ENCODE measurements at places on chromosomes 7 and 10.

DNA sequence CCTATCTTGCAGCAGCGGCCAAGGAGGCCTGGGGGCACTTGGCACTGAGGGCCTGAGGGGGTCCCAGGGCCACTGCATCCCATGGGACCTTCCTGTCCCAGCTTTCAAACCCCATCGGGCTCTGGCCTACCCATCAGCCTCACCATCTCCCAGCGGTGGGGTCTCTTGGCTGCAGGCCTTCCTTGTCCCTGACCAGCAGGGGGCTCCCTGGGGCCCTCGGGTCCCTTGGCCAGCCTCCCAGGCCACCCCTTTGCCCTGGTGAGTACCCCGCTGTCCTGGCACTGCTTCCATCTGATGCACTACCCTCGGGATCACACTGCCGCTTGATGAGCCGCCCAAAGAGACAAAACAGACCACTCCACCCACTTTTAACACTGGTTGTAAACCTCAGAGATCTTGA, 43.5 kb downstream of the YKT6 start:
- no peak for DNase-seq

GRCh38 chr7:151717415-151717814, 159.5 kb downstream of the PRKAG2 start:
- DNase-seq, result no peak

- no peak for DNase-seq
Measured at GRCh38 chr7:92135052-92135889, 994 bp upstream of the CYP51A1 start.

DNA sequence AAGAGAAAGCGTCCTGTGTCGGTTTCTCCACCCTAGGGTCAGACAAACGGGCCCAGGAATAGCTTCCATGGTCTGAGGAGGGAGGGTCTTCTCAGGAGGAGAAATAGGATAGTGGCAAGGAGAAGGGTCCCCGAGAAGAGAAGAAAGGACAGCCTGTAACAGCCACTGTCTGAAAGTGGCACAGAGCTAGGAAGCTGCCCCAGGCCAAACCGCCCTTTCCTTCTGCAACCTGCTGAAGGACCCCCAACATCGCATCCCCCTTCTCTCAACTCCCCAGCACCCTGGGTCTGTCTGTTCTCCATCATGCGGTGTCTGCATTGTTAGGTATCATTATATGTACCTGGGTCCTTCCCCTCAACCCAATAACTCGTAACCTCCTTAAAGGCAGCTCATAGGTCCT, 47.1 kb downstream of the COL17A1 start:
- DNase-seq, result no peak

DNA sequence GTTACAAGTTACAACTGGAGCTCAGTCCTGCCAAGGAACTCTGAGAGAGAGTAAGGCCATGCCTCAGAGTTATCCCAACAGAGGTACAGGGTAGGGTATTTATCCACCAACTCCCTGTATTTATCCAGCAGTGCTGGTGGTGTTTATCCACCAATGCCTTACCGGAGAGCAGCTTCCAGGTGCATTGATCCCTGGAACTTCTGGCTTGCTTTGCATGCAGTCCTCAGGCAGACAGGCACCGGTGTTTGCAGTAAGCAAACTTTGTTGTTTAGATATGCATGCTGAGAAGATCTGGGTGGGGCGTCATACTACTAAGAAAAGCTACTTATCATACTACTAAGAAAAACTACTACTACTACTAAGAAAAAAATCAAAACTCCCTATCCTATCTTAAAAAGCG, 92.4 kb downstream of the CYP26A1 start:
- DNase-seq, result no peak

GRCh38 chr10:44006771-44007170, 358.1 kb upstream of the ZNF32 start:
- no peak for DNase-seq

DNA sequence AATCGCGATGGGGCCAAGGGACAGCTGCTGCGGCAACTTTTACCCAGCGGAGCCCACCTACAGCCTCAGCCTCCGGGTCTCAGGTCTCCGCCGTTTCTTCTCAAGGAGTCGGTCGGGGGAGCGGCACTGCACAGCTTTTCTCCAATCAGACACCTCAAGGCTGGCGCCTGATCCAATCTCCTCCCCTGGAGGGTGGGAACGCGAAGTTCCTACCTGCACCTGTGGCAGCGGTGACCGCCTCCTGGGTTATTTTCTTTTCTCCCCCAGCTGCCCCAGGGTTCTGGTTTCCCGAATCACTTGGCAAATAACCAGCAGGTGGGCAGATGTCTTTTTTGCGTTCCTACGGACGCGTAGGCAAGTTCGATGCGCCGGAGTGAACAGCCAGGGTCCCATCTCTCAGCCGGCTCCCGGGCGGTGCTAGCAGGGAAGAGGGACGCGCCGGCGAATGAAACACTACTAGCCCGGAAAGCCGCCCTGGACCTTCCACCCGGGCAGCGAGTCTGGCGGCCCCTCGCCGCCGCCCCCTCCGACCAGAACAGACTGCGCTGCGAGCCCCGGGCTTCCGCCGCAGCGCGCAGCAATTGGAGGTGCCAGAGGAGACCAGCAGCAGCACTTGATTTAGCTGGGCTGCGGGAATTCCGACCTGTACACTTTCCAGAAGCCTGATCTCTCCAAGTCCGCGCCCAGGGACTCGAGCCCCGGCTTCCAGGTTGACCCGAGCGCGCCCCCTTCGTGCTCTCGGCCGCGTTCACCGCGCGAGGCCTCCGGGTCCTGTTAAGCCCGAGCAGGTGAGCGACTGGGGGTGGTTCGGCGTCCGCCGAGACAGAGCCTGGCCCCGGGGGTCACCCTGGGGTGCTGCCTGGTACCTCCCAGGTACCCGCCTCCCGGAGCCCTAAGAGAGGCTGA, at the start of gene PRR15:
TSS of gene PRR15 (plus strand) at position 246 of the 906 bp plus-strand sequence. CDS start 2,495 bp downstream, outside the sequence.
- DNase-seq, result no peak

DNA sequence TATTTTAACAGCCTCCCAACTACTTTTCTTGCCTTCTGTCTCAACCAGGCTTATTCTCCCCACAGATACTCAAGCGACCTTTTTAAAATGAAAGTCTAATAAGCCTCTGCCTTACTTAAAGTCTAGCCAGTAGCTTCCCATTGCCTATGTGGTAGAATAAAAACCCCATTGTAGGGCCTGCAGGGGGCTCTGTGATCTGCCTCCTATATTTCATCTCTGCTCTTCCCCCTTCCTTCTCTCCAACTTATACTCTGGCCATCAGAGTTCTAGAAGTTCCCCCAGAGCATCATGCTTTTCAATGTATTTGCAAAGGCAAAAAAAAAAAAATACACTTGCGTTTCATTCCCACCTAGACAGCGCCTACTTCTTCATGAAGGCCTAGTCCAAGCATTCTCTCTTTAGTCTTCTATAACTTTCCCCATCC, 167.7 kb upstream of the ADO start:
- DNase-seq, result no peak

- no peak for DNase-seq
Measured at GRCh38 chr10:51758366-51758765, 59.0 kb upstream of the CSTF2T start.

- no peak for DNase-seq
Measured at GRCh38 chr7:12470930-12471329, 67.3 kb upstream of the VWDE start.

DNA sequence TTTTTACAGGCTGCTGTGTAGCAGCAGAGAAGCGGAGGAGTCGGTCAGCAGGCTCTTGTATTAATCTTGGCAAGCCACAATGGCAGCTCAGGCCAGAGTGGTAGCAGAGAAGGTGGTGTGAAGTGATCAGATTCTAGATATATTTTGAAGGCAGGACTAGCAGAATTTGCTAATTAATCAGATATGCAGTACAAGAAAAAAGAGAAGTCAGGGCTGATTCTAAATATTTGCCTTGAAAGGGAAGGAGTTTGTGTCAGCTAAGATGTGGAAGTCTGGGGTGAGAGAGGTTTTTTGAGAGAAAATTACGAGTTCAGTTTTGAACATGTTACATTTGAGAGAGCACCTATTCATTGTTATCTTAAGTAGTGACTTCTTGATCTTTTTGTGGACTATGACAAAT, 176.3 kb downstream of the WNT2 start:
- no peak for DNase-seq

GRCh38 chr10:90816466-90816865, 41.4 kb downstream of the HTR7 start:
- no peak for DNase-seq

- no peak for DNase-seq
Measured at GRCh38 chr7:111783854-111784253, 221.6 kb upstream of the IMMP2L start.

GRCh38 chr10:6574664-6575176, 5.4 kb downstream of the PRKCQ start:
- no peak for DNase-seq

- DNase-seq, result no peak
Measured at GRCh38 chr10:34666008-34666704, 148.9 kb downstream of the PARD3 start.

DNA sequence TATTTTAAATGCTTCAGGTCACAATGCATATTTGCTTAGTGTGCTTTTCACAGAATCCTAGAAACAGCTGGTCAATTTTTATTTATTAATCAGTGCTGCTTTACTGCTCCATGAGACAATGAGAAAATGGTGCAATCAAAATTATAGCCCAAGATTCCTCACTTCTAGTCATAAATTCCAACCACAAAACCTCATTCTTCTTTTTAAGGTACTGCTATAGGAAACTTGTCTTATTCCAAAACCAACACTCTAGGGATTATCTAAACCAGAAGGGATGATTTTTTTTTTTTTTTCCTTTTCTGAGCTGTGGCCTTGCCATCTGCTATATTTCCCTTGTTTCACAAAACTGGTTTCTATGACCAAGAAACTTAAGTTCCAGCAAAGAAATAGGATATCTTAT, 64.0 kb upstream of the SEMA3A start:
- no peak for DNase-seq

- DNase-seq, result no peak
Measured at GRCh38 chr10:50874723-50875122, 10.7 kb downstream of the A1CF start.

- no peak for DNase-seq
Measured at GRCh38 chr7:128000048-128000447, 31.2 kb downstream of the LRRC4 start.

DNA sequence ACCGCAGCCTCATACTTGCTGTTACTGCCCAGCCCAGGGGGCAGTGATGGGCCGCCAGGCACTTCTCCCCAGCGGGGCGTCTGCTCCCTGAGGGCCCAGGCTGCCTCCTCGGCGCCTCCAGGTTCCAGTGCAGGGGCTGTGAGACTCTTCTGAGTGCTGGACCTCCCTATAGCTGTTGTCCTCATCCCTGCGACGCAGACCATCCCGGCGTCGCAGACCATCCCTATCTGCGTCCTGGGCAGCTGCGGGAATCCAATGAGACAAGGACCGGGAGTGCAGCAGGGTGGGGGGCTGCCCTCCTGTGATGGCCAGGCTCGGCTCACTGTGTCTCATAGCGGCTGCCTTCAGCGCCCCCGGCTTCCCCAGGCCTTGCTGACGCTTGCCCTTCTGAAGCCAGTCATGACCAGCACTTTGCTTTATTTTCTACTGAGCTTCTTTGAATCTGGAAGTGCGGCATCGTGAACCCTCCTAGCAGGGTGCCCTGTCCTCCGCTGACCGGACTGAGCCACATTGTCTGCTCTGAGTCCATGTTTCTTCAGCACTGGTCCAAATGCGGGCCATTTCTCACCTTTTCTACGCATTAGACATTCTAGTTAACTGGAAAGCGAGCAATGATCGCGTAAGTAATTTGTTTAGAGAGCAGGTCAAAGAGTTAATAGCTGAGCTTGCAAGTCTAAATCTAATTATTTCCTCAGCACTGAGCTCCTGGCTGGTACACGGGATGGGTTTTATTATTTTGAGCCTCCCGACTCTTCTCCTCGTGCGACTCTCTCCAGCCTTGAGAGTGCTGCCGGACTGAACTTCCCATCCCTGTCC, 339.5 kb downstream of the WDR37 start:
- no peak for DNase-seq

- no peak for DNase-seq
Measured at GRCh38 chr10:59799421-59799820, 46.2 kb upstream of the MRLN start.

GRCh38 chr10:123999261-123999660, 94.1 kb downstream of the CHST15 start:
- no peak for DNase-seq

- no peak for DNase-seq
Measured at GRCh38 chr7:151372612-151373265, 31.1 kb downstream of the NUB1 start.

DNA sequence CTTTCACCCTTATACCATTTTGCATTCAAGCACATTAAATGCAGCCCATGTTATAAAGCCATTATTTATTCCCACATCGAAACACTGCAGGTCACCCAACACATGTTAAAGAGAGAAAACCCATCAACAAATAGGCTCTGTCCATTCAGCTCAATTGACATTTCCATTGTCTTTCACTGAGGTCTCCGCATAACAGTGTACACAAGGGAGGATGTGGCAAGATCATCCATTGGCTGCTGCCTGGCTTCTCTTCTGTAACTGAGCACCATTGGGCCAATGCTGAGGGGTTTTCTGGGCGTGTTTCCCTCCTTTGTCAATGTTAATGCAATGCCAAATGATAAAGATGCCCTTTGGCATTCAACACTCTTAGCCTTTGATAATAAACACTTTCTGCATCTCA, 278.1 kb upstream of the SP4 start:
- no peak for DNase-seq

DNA sequence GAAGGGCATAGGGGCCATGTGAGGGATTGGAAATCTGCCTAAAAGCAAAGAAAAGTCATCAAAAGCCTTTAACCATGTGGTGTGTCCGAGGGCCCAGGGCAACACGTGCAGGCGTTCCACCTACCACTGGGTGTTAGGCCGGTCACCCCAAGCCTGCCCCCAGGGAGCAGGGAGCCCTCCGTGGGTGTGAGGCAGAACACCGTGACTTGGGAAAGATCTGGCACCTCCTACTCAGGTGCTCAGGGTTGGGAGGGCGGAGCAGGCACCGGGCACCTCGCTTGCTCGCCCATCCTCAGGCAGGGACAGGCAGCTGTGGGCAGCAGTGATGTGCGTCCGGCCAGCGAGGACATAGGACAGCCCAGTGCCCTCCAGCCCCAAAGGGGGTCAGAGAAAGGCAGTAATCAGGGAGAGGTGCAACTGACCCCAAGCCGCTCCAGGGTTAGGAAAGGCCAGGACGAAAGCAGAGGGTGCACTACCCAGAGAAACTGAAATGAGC, 80.7 kb upstream of the CHST15 start:
- DNase-seq, result no peak

GRCh38 chr10:125936331-125936730, 40.0 kb downstream of the FANK1 start:
- no peak for DNase-seq

DNA sequence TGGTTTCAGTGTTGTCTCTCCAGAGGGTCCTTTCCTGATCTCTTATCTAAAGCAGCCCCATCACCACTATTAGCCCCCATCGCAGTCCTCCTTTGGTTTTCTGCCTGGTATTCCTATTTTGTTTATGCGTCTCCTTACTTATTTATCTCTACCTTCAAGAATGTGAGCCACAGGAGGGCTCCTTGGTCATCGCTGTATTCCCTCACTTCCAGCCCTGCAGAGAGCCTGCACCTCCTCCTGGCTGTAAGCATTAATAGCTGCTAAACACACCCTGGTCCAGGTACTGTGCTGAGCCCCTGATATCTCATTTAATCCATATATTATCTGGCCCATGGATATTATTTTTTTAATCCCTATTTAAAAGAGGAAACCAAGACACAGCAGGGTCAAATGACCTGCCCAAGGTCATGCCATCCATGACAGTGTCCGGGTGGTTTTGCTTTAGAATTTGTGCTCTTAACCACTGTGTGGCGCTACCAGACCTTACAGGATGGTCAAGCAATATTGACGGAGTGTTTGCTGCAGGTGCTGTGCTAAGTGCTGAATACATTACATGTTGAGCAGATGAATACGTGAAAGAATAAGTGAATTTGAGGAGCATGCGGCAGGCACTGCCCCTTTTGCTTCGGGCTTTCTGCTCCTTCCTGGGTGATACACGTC, 227.2 kb downstream of the ADAM12 start:
- DNase-seq, result no peak

GRCh38 chr10:94108200-94108599, 114.5 kb downstream of the PLCE1 start:
- DNase-seq, result no peak
